ENCODE measurements at places on chromosomes 7 and 10.

GRCh38 chr7:874031-874749, 2.2 kb upstream of the GET4 start:
- DNase-seq, result no peak

- DNase-seq, result no peak
These were observed 10.4 kb downstream of the UNC5B start for GRCh38 chr10:71222601-71223346.

DNA sequence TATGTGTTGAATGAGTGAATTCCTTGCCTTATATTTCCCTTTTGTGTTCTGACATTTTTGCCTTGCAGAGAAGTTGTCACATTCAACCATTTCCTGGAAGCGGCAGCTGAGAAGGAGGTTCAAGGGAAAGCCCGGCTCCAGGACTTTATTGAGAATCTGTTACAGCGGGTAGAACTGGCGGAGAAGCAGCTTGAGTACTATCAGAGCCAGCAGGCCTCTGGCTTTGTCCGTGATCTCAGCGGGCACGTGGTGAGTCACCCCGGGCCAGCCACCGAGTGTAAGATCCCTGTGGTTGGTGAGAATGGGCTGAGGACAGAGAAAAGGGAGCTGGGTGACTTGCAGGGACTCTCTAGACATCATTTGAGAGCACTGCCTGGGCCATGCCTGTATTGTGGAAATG, 14.2 kb downstream of the ZNF365 start:
- DNase-seq, result no peak

- no peak for DNase-seq
These were observed 143.2 kb upstream of the MEOX2 start for GRCh38 chr7:15829691-15830090.

GRCh38 chr10:33046792-33047191, 88.8 kb upstream of the ITGB1 start:
- DNase-seq, result no peak

DNA sequence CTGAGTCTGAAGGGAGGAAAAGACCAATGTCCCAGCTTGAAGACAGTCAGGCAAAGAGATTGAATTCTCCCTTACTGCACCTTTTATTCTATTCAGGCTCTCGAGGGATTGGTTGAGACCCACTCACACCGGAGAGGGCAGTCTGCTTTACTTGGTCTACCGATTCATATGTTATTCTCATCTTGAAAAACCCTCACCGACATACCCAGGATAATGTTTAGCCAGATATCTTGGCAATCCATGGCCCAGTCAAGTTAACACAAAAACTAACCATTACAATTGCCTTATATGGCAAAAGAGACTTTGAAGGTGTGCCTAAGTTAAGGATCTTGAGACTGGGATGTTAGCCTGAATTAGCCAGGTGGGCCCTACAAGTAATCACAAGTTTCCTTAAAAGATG, 53.8 kb upstream of the BET1 start:
- DNase-seq, result no peak

- no peak for DNase-seq
These were observed 920 bp downstream of the PRLHR start for GRCh38 chr10:118594392-118595063.

DNA sequence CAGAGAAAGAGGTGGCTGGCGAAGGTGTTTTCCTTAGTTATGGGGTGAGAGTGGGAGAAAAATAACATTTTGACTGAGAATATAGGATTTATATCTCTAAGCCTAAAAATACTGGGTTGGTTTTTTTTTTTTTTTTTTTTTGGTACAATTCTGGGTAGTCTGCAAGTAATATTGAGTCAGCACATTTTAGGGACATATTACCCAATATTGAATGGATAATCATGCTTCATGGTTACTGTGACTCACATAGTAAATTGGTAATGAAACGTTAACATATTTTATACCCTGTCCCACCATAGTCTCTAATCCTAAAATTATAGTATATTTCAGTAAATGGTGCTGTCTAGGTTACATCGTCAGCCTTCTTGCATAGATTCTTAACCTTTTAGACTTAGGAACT, 91.4 kb downstream of the TPST1 start:
- DNase-seq, result no peak

DNA sequence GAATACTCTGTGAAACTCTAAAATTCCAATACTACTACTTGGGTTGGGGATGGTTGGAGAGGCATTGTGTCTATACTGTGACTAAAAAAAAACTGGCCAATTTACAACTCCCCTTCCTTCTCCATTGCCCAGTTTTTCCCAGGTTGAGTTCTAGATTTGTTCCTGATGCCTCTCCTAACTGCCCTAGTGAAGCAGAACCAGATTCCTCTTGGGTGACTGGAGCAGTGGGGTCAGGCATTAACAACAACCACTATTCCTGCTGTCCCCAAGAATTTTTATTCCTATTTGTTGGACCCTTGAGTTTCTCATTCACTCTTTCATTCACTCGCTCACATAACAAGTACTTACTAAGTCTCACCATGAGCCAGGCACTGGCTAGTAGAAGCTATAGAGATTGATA, 5.8 kb downstream of the GOT1 start:
- no peak for DNase-seq

- no peak for DNase-seq
These were observed 44.3 kb downstream of the CACUL1 start for GRCh38 chr10:118710487-118710886.

GRCh38 chr7:34100661-34101060, 195.3 kb downstream of the BMPER start:
- DNase-seq, result no peak

- DNase-seq, result no peak
These were observed 50.3 kb upstream of the ZEB1 start for GRCh38 chr10:31268444-31269303.

- no peak for DNase-seq
These were observed 3.8 kb upstream of the COX19 start for GRCh38 chr7:979151-979550.

- no peak for DNase-seq
These were observed 39.5 kb downstream of the DIP2C start for GRCh38 chr10:649798-650440.

DNA sequence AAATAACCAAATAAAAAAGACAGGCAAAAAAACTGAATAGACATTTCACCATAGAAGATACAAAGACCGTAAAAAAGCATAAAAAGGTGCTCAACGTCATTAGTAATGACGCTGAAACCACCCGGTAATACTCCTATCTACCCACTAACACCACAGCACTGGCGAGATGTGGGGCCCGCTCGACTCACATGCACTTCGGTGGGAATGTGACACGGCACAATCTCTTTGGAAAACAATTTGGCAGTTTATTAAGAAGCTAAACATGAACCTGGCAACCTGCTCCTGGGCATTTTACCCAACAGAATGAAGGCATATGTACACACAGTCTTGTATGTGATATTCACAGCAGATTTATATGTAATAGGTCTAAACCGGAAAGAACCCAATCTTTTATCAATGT, 42.8 kb upstream of the NCAPG2 start:
- DNase-seq, result no peak

GRCh38 chr10:88288320-88289059, 294.6 kb downstream of the RNLS start:
- DNase-seq, result no peak

- DNase-seq, result no peak
These were observed 190.0 kb upstream of the ZWINT start for GRCh38 chr10:56551037-56551436.

- no peak for DNase-seq
These were observed 312.4 kb upstream of the AUTS2 start for GRCh38 chr7:69285854-69286253.

DNA sequence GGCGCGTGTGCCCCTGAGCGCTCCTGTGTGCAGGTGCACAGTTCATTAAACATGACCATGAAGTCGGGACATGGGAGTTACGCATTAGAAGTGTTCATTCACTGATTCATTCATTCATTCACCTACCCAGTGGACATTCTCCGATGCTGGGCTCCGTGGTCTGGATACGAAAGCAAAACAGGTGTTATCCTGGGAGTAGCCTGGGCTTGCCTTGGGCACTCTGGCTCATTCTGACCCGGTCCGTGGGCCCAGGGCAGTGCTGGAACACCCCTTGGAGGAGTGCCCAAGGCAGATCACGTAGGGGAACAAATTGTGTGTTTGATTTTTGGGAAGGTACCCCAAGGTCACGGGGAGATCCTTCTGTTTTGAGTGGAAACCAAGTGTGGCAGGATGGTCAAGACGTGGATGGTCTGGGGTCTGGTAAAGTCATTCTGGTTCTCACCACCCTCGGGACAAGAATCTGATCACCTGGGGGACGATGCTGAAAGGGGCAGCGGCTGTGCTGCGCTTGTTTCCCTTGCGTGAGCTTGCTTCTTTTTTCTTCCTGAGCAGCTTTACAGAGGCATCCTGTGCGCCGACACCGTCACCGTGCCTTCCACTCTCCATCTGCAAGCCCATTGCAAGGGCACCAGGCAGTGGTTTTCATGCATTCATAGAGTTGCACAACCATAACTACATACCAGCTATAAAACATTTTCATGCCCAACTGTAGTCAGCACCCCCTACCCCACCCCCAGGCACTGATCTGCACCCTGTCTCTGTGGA, 10.1 kb downstream of the ELFN1 start:
- DNase-seq, result no peak

GRCh38 chr7:64551375-64552142, 11.3 kb downstream of the ZNF680 start:
- DNase-seq, result no peak

DNA sequence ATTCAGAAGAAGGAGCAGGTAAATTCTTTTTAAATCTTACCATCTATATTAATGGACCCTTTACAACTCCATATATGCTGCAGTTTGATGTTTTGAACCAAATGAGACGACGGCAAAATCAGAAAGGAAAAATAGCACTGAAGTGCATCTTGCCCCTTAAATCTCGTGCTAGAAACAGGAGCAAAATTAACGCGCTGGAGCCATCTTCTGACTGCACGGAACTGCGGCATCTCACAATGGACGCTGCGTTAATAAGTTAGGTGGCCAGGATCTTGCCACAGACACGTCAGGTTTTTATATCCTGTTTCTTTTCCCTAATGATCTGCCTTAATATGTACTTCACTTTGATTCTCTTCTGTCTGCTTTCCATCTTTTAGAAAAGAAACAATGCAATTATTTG, 354.5 kb downstream of the TFEC start:
- peak; percentile 3 for DNase-seq

DNA sequence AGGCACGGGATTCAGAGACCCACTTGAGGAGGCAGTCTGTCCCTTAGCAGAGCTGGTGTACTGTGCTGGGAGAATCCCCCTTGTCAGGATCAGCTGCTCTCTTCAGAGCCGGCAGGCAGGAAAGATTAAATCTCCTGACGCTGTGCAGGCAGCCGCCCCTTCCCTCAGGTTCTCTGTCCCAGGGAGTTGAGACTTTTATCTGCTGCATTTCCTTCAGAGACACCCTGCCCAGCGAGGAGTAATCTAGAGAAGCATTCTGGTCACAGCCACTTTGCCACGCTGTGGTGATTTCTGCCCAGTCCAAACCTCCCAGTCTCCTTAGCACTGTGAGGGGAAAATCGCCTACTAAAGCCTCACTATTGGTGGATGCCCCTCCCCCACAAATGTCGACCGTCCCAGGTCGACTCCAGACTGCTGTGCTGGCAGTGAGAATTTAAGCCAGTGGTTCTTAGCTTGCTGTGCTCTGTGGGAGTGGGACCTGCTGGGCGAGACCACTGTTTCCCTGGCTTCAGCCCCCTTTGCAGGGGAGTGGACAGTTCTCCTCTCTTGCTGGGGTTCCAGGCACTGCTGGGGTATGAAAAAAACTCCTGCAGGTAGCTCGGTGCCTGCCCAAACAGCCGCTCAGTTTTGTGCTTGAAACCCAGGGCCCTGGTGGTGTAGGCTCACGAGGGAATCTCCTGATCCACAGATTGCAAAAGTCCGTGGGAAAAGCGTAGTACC, 265.4 kb downstream of the ZWINT start:
- no peak for DNase-seq

DNA sequence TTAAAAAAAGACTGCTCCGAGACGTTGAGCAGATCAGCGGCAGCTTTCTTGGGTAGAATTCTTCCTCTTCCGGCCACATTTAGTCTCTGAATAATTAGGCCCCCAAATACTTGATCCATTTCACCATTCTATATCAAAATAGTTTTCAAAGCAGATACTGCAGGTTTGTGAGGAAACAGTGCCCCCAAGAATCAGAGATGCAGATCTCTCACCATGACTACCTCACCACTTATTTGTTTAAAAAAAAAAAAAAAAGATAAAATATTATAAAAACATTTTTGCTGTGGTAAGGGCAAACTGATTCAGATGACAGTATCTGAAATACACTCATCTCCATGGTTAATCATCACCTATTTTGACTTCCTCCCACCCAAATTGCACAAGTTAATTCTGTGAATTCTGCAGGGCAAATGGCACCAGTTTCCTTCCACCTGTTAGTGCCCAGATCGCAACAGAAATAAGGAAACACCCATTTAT, 210.4 kb downstream of the FAM107B start:
- no peak for DNase-seq

- DNase-seq, result no peak
These were observed 10.6 kb upstream of the LIPM start for GRCh38 chr10:88791924-88792323.

- DNase-seq, result no peak
These were observed 28.5 kb downstream of the CHCHD3 start for GRCh38 chr7:133053321-133053891.

GRCh38 chr7:73718905-73719805, at the start of gene STX1A:
TSS of gene STX1A (minus strand) at chr7:73719669. CDS start at chr7:73719631, 38 bp downstream.
- no peak for DNase-seq

- DNase-seq, result no peak
These were observed 72.7 kb upstream of the TRIL start for GRCh38 chr7:29030781-29031275.

DNA sequence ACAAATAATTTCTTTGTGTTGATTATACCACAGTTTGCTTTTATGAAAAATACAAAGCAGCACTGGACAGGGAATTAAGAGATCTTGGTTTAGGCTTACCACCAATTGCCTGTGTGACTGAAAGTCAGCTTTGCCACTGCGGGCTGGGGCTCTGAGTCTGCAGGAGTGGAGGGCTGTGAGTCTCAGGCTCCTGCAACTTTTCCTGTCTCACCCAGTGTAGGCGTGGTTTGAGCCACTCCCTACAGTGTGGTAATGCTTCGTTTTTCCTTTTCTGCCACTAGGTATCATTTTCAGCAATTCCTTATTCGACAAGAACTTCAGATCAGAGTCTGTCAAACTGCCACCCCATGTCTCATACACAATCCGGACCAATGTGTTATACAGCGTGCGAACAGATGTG, 180.6 kb downstream of the ABCA13 start:
- DNase-seq, result no peak

GRCh38 chr10:77628906-77629730, 8.5 kb downstream of the KCNMA1 start:
- no peak for DNase-seq

- no peak for DNase-seq
These were observed 130.9 kb downstream of the NXPH1 start for GRCh38 chr7:8564281-8564680.

- DNase-seq, result no peak
These were observed 638 bp downstream of the IQCE start for GRCh38 chr7:2559283-2559950.

GRCh38 chr10:102335184-102335583, 60.3 kb upstream of the NFKB2 start:
- no peak for DNase-seq

DNA sequence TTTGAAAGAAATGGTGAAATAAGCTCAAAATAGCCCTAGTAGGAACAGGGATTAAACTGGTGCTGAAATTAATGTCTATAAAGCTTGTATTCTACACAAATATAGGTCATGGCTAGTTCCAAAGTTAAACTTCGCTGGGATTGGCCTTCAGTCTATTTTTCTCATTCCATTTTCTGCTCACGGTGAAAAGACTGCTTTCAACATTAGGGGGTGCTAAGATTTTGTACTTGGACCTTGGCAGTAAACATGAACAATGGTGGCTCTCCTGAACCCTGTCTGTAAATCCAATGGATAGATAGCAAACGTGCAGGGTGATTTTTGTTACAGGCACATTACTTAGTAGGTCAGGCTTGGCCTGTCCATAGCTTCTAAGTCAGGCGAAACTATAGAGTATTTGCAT, 36.0 kb upstream of the RSU1 start:
- no peak for DNase-seq

Measured in hippocampal formation (tissue), 2 donors.